Osteocyte (in vitro differentiated cells): ENCODE measurements at places on chromosomes 16 and 17. TPM values are rescaled to one million over a fixed set of nuclear protein-coding genes. Genes with fewer than 3 reads are reported as not detected.

The MYH13 gene
- not detected in 2 replicates for total RNA-seq

DNA sequence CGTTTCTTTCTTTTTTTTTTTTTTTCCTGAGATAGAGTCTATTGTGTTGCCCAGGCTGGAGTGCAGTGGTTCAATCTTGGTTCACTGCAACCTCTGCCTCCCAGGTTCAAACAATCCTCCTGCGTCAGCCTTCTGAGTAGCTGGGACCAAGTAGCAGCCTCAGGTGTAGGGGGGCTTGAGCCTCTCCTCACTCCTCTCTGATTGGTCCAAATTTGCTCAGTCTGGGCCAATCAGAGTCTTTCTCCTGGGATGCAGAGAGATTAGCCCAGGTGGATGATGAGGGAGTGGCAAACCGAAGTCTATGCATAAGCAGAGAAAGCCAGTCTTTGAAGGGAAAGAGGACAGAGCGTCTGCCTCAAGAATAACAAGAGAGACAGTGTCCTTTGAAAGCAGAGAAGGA lies 99.0 kb downstream of the BMERB1 start:
- H3K4me1 ChIP-seq = no peaks in the 10 kb centered on the region
- no peak overlapping the region for H3K27ac ChIP-seq
- H3K36me3 ChIP-seq = peaks cover 18% of the 10 kb centered on the region
- H3K27me3 ChIP-seq = no peaks in the 10 kb centered on the region
- no peak for DNase-seq

DNA sequence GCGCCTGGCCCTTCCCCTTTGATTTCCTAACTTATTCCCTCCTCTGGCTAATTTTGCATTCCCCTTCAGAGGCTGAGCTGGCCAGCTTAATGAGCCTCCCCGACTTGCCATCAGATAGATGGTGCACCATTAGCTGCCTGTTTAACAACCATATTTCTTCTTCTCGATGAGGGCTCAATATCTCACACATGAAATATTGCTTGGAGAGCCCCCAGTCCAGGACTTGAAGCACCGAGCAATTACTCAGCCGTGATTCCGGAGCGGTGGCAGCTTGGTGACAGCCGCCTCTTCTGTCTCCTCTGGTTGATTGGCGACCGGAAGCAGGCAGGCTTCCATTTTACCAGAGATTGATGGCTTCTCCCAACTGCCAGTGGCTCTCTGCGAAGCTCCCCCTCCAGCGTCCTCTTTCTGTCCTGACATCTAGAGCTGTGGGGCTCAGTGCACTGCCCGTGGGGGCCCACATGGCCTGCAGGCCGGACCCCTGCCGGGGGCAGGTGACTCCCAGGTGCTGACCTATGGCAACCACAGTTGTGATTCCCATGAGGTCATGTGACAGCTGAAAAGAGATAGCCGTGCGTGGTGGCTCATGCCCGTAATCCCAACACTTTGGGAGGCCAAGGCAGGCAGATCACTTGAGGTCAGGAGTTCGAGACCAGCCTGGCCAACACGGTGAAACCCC lies 133.7 kb upstream of the SEC14L1 start:
- peaks cover 19% of the 10 kb centered on the region for H3K27me3 ChIP-seq
- no peak for DNase-seq
- H3K4me3 ChIP-seq = no peak overlapping the region

GRCh38 chr16:11114366-11115164 lies 141.4 kb downstream of the SOCS1 start:
- H3K4me3 ChIP-seq = no peak overlapping the region
- H3K4me1 ChIP-seq = peaks cover 23% of the 10 kb centered on the region
- DNase-seq = no peak
- H3K27ac ChIP-seq = no peak overlapping the region

The TBC1D3B gene
- 11.7 and 12.6 TPM in 2 replicates for total RNA-seq

The RPGRIP1L gene
- total RNA-seq = 12.0 and 12.4 TPM in 2 replicates

GRCh38 chr17:1365445-1366039 lies 34.5 kb downstream of the YWHAE start:
- peaks cover 13% of the 10 kb centered on the region for H3K36me3 ChIP-seq
- peaks cover 55% of the 10 kb centered on the region for H3K4me1 ChIP-seq
- peak overlapping the region; percentile 44 for H3K27ac ChIP-seq
- H3K4me3 ChIP-seq = no peak overlapping the region

The ARHGAP23 gene
- 165 and 177 TPM in 2 replicates for total RNA-seq

The B4GALNT2 gene
- total RNA-seq = 0.03 TPM in 2 replicates

- H3K36me3 ChIP-seq = peaks cover 44% of the 10 kb centered on the region
- no peaks in the 10 kb centered on the region for H3K27me3 ChIP-seq
- peaks cover 32% of the 10 kb centered on the region for H3K4me1 ChIP-seq
These were observed 41.8 kb downstream of the STAT3 start for GRCh38 chr17:42346481-42346880.

The CRYBA1 gene
- not detected in 2 replicates for total RNA-seq

DNA sequence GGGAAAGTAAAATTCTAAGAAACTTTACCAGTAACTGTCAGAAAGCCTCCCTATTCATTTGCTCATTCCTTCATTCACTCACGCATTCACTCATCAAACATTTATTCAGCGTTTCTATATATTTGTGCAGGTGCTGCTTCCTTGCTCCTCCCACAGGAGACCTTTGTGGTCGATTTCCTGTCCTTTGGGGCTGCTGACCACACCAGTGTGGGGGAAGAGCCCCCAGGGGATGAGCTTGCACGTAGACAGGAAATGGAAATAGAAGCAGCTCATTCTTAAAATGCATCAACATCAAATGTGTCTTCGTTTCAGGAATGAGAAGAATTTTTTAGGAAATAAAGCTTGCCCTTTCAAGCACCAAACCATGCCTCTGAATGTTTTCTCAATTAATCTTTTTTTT lies 9.6 kb downstream of the PIK3R6 start:
- DNase-seq = peak; percentile 91
- H3K4me1 ChIP-seq = peaks cover 36% of the 10 kb centered on the region
- H3K27ac ChIP-seq = peak overlapping the region; percentile 93
- H3K4me3 ChIP-seq = peak overlapping the region; percentile 63
- H3K27me3 ChIP-seq = no peaks in the 10 kb centered on the region

The SLC47A2 gene
- total RNA-seq = 0.16 and 0.24 TPM in 2 replicates

DNA sequence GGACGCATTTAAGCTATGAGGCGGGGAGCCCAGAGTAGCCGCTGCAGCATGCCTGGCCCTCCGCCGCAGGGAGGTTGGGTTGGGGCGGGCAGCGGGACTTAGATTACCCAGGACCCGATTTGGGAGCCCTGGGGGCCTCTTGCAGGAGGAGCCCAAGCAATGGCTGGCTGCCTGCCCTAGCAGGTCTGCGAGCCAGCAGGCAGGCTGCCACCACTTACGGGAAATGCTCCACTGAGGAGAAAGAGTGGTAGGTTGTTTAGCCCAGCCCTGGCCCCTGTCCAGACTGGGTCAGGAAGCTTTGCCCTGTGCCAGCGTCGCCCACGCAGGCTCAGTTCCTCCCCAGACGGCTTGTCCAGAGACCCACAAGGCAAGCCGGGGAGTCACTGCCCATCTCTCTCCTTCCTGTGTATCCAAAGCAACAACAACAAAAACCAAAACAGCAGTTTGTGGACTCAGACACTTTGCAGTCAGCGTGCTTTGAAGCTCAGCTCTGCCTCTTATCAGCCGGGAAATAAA lies 10.3 kb upstream of the TVP23A start:
- H3K4me1 ChIP-seq = no peaks in the 10 kb centered on the region
- H3K36me3 ChIP-seq = no peaks in the 10 kb centered on the region
- no peaks in the 10 kb centered on the region for H3K27me3 ChIP-seq

DNA sequence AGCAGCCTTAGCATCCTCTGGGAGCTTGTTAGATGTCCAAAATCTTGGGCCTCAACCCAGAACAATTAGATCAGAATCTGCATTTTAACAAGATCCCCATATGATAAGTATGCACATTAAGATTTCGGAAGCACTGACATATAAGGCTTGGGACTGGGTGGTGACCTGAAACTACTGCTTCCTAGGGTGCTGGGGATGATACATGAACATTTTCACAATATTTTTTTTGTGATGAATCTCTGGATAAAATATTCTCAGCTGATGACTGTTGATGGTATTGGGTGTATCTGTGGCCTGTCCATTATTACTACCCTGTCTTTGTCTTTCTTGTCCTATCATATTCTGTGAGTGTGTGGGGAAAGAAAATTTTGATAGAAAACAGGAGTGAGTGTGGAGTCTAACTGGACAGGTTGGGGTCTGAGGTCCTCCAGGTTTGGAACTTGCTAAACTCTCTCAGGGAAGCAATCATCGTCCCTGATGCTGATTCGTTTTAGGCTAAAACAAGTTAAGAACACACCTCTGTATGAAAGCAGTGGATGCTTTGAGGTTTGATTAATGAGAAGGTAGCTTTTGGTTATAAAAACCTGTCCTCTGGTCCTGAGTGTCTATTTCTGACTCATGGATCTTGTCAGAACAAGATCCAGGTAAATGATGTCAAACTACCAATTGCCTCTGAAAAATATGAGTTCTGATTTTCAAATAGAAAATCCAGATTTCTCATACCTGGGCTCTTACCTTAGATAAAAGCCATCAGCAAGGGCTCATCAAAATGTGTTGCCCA lies 23.2 kb downstream of the KRT23 start:
- H3K36me3 ChIP-seq = no peaks in the 10 kb centered on the region
- no peak for DNase-seq
- H3K27me3 ChIP-seq = no peaks in the 10 kb centered on the region
- no peak overlapping the region for H3K4me3 ChIP-seq
- no peak overlapping the region for H3K27ac ChIP-seq

GRCh38 chr17:31919802-31920525 lies 16.8 kb upstream of the SUZ12 start:
- peak overlapping the region; percentile 75 for H3K27ac ChIP-seq
- H3K36me3 ChIP-seq = no peaks in the 10 kb centered on the region
- no peak for DNase-seq
- no peaks in the 10 kb centered on the region for H3K27me3 ChIP-seq
- peaks cover 22% of the 10 kb centered on the region for H3K4me1 ChIP-seq

DNA sequence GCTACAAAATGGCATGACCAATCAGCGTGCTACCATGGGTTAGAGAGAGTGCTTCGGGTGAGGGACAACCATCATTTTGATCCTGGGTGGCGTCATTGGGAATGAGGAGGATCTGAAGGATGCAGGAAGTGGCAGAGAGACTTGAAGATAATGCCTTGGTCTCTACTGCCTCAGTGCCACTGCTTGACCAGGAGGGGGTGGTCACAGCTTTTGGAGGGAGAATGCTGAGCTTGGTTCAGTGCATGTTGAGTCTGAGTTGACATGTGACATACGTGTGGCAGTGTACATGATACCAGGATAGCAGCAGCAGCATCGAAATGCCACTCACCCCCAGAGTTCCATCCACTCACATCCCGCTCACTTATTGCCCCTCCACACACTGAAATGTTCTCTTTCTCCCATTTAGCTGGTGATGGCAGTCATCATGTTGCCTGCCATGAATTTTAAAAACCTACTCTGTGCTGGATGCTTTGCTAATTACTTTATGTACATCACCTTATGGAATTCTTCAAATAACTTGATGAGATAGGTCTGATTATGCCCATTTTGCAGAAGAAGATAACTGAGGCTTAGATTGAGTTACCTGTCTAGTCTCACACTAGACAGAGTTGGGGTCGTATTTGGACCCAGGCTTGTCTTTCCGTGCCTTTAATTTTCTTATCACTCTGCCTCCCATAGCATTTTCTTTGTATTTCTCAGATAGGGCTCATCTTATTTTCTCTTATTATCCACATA lies 36.7 kb downstream of the ARSG start:
- no peak for DNase-seq
- H3K27me3 ChIP-seq = peaks cover 3% of the 10 kb centered on the region
- H3K36me3 ChIP-seq = peaks cover 2% of the 10 kb centered on the region
- H3K4me1 ChIP-seq = peaks cover 2% of the 10 kb centered on the region
- no peak overlapping the region for H3K27ac ChIP-seq
